ENCODE measurements at places on chromosomes 1 and 21.

DNA sequence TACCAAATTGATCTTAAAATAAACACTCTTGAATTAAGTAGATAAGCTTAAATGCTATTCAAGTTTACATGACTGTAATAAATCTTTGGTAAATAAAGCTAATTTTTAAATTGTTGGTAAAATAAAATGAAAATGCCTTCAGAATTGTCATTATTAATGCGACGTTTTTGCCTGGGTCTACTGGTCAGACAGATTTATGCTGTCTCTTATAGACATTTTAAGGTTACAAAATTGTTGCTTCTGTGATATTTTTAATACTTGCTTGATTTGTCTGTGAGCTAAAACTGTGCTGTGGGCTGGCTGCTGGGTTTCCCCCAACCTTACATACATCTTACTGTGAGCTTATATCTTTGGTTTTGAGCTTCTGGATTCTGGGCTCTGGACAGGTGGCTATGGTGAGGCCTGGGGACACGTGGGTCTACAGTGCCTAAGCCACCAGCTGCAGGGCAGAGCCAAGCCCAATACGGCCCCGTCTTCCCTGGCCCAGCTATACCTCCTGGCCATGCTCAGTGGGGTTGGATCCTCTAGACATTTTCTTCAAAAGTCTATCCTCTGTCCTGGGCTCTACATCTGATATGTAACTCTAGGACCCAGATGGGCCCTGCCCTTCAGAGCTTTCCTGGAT lies 81.4 kb downstream of the ETS2 start:
- H3K27ac ChIP-seq, result no peak overlapping the region
- peaks cover 10% of the 10 kb centered on the region for H3K27me3 ChIP-seq
- no peaks in the 10 kb centered on the region for H3K36me3 ChIP-seq
- H3K4me3 ChIP-seq, result no peak overlapping the region
- no peaks in the 10 kb centered on the region for H3K4me1 ChIP-seq

- peak within 1 kb of the TSS; percentile 88 for H3K4me3 ChIP-seq
- H3K27me3 ChIP-seq, result peaks cover 98% of the 10 kb centered on the region
- peaks cover 21% of the 10 kb centered on the region for H3K36me3 ChIP-seq
- H3K27ac ChIP-seq, result peak within 1 kb of the TSS; percentile 77
- DNase-seq, result no peak
- H3K4me1 ChIP-seq, result peaks cover 47% of the 10 kb centered on the region
Observed at GRCh38 chr1:50422946-50423669, at the start of gene DMRTA2. DMRTA2 (minus strand) TSS chr1:50423443; CDS start chr1:50421536, 1,907 bp downstream.

- H3K36me3 ChIP-seq, result no peaks in the 10 kb centered on the region
- H3K27me3 ChIP-seq, result no peaks in the 10 kb centered on the region
- no peak overlapping the region for H3K27ac ChIP-seq
- no peak for DNase-seq
- H3K4me3 ChIP-seq, result no peak overlapping the region
Observed at GRCh38 chr1:103146166-103146565, 37.8 kb upstream of the COL11A1 start.

- H3K27me3 ChIP-seq, result peaks cover 25% of the 10 kb centered on the region
- no peaks in the 10 kb centered on the region for H3K4me1 ChIP-seq
- H3K36me3 ChIP-seq, result no peaks in the 10 kb centered on the region
- H3K4me3 ChIP-seq, result no peak overlapping the region
- DNase-seq, result no peak
Observed at GRCh38 chr1:20105856-20106255, 13.5 kb downstream of the PLA2G2D start.

DNA sequence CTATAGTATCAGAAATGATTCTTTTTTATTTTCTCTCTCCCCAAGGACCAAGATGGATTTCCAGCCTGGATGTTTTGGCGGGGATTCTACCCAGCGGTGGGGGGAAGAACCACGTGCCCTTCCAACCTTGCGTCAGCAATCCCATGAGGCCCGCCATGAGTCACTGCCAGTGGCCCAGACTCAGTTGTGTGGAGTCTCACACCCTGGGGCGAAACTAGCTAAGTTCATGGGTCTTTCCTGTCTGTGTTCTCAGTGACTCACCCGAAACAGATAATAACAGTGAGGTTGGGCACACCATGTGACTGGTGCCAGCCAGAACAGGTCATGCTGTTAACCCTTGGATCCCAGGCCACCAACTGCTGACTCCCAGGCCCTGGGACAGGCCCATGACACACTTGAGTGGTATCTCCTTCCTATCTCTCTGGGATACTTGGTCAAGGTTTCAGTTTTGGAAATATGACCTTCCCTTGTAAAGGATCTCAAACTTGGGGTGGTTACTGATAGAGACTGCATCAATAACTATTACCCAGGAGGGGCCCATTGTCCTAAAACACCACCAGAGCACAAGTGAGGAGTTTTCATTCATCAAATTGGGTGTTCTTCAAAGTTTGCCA lies 98.0 kb upstream of the DUSP10 start:
- H3K36me3 ChIP-seq, result no peaks in the 10 kb centered on the region
- no peak overlapping the region for H3K4me3 ChIP-seq
- peak overlapping the region; percentile 58 for H3K27ac ChIP-seq
- peaks cover 7% of the 10 kb centered on the region for H3K27me3 ChIP-seq
- peaks cover 59% of the 10 kb centered on the region for H3K4me1 ChIP-seq
- peak; percentile 59 for DNase-seq

- H3K36me3 ChIP-seq, result no peaks in the 10 kb centered on the region
- H3K4me3 ChIP-seq, result no peak overlapping the region
- no peaks in the 10 kb centered on the region for H3K27me3 ChIP-seq
- no peak overlapping the region for H3K27ac ChIP-seq
- no peaks in the 10 kb centered on the region for H3K4me1 ChIP-seq
Observed at GRCh38 chr1:81387446-81387845, 413.3 kb upstream of the ADGRL2 start.

DNA sequence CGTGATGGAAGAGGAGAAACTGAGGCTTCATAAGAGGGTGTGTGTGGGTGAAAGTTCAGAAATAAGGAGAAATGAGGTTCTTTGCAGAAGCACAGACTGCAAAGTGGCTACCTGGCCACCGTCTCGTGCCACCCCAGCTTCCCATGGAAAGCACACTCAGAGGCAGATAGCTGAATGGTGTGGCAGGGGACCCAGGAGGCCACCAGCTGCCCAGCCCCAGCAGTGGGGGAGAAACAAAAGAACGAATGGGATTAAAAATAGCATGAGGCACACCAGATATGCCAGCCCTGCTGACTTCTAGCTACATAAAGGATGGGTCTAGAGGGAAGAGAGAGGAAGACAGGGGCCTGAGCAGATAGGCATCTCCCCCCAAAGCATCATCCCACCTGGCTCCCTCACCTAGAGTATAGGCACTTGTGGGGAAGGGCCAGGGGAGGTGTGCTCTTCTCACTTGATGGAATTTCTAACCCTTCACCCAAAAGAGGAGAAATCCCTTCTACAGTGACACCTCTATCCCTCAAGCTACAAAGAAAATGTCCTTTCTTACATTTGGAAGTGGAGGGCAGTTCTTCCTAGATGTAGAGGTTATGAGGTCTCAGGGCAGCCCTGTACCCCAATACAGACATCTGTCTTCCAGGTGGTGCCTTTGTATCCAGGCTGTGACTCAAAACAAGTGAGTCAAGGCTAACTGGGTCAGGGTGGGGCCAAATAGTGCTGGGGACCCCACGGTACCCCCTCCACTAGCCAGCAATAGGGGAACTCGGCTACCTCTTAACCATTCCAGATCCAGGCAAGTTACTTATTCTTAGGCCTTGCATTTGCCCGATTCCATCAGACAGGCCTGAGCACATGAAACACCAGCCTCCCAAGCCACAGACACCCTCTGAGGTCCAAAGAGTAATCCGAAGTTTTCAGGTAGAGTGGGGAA lies 3.5 kb downstream of the HDGF start:
- DNase-seq, result no peak
- H3K4me3 ChIP-seq, result peak overlapping the region; percentile 94
- H3K36me3 ChIP-seq, result peaks cover 50% of the 10 kb centered on the region

GRCh38 chr1:161706482-161707347 lies at the start of gene FCRLA:
FCRLA (plus strand) TSS chr1:161707229; CDS start chr1:161707265, 36 bp downstream.
- peaks cover under 1% of the 10 kb centered on the region for H3K4me1 ChIP-seq
- no peak within 1 kb of the TSS for H3K4me3 ChIP-seq
- no peaks in the 10 kb centered on the region for H3K36me3 ChIP-seq
- DNase-seq, result no peak
- H3K27me3 ChIP-seq, result peaks cover 30% of the 10 kb centered on the region

DNA sequence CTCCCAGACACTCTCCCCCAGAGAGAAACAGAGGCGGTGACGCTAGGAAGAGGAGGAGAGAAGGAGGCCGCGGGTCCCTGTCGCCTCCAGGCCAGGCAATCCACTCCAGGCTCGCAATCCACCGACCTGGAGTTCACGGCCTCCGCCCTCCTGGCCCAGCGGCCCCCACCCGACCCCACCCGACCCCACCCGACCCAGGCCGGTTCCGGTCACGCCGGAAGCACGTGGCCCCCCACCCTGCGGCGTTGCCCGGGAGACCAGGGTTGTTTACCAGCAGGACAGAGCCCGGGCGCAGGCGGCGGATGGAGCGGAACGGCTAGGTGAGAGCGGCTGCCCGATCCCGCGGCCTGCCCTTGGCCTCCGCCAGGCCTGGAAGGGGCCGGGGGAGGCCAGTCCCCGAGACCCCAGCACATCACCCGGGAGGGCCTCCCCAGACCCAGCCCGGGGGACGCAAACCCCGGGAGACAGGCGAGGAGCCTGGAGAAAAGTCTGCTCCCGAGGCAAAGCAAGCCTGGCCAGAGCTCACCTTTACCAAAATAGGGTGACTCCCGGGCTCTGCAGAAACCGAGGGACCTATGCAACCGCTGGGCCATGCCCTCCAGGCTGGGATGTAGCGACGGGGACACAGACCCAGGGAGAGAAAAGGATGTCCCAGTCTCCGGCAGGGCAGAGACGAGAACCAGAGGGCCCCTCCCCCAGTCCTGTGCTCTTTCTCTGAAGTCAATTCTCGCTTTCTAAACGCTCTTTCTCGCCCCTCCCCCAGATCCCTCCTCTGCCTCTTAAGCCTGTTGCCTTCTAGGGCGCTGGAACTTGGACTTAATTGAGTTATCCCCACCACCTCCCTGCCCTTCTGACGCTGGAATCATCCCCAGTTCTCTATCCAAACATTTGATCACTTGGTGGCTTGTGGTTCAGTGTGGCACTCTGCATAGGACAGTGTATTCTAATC lies at the start of the genes PLA2G2C and UBXN10:
PLA2G2C (minus strand) TSS at position 685 of the 949 bp plus-strand sequence. CDS start 9,155 bp downstream, outside the sequence.
UBXN10 (plus strand) TSS at position 263 of the 949 bp plus-strand sequence. CDS start 4,466 bp downstream, outside the sequence.
- peak within 1 kb of the TSS; percentile 82 for H3K27ac ChIP-seq
- peaks cover 2% of the 10 kb centered on the region for H3K36me3 ChIP-seq
- H3K4me3 ChIP-seq, result peak within 1 kb of the TSS; percentile 72

DNA sequence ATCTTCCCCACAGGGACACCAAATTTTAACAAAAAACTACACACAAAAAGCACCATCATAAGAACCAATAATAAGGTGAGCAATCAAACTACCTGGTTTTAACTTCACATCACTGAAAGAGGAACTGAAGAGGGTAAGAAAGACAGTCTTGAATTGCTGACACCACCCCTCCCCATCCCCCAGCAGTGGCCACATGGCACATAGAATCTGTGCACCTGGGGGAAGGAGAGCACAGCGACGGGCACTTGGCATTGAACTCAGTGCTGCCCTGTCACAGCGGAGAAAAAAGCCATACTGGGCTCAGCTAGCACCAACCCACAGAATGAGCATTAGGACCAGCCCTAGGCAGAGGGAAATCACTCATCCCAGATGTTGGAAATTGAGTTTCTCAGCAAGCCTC lies 640.0 kb upstream of the ADGRL2 start:
- H3K4me3 ChIP-seq, result no peak overlapping the region
- H3K27me3 ChIP-seq, result no peaks in the 10 kb centered on the region
- H3K27ac ChIP-seq, result no peak overlapping the region
- DNase-seq, result no peak
- H3K36me3 ChIP-seq, result no peaks in the 10 kb centered on the region
- H3K4me1 ChIP-seq, result no peaks in the 10 kb centered on the region

DNA sequence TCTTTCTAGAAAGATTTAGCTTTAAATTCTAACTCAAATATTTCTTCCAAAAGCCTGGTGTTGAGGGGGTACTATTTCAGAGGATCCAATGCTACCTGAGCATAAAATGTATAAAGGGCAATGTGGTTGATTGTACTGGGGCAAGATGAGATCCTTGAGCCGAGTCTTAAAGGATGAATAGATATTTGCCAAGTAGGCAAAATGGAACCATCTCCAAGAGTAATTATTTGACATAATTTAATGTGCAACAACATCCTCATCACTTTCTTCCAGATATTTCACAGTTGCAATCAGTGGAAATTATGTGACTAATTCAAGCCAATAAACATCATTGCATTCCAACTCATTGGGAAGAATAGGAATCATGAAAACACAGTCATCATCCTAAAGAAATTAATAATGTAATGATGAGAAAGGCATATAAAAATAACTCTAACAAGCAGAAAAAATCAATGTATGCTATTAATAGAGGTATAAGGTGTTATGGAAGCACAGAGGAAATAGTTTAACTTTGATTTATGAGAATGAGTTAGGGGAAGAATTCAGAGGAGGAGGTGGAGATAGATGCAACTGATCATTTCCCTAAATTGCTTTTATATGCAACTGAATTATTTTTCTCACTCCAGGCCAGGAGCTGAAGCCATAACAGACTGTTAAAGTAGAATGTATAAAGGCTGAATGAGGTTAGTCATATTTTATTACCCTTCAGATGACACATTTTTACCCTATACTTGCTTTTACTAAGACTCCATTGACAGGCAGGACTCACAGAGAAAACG lies 30.0 kb upstream of the RGS4 start:
- no peaks in the 10 kb centered on the region for H3K27me3 ChIP-seq
- H3K4me1 ChIP-seq, result no peaks in the 10 kb centered on the region
- H3K27ac ChIP-seq, result no peak overlapping the region

- H3K4me3 ChIP-seq, result no peak overlapping the region
- peaks cover 48% of the 10 kb centered on the region for H3K27me3 ChIP-seq
- no peak for DNase-seq
- H3K27ac ChIP-seq, result no peak overlapping the region
- H3K36me3 ChIP-seq, result no peaks in the 10 kb centered on the region
Observed at GRCh38 chr1:22315315-22316078, 136.2 kb upstream of the ZBTB40 start.

DNA sequence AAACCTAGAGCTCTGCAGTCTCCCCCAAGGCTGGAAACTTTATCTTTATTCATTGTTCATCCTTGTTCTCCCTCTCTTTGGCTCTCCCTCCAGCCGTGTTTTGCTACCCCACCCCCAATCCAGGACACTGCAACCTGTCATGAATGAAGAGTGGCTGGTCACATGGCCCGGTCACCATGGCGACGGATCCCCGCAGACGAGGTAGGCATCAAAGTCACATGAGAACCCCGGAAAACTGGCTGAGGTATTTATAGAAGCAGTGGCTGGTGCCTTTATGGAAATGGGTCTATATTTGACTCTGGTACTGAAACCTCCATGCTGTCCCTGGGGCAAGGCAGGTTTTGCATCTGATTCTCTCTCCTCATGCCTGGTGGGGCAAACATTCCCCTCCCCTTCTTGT lies 13.4 kb upstream of the SLC6A17 start:
- H3K4me3 ChIP-seq, result no peak overlapping the region
- H3K4me1 ChIP-seq, result peaks cover 13% of the 10 kb centered on the region
- peaks cover 56% of the 10 kb centered on the region for H3K27me3 ChIP-seq
- H3K27ac ChIP-seq, result no peak overlapping the region
- H3K36me3 ChIP-seq, result no peaks in the 10 kb centered on the region
- DNase-seq, result peak; percentile 72

GRCh38 chr1:1630965-1631781 lies 800 bp upstream of the MMP23B start:
- peak; percentile 42 for DNase-seq
- peak overlapping the region; percentile 45 for H3K4me3 ChIP-seq
- H3K4me1 ChIP-seq, result peaks cover 8% of the 10 kb centered on the region
- peaks cover 23% of the 10 kb centered on the region for H3K27me3 ChIP-seq
- no peak overlapping the region for H3K27ac ChIP-seq

GRCh38 chr1:88890131-88890530 lies 1.2 kb downstream of the GTF2B start:
- H3K4me1 ChIP-seq, result peaks cover 41% of the 10 kb centered on the region
- H3K27ac ChIP-seq, result peak overlapping the region; percentile 98
- H3K4me3 ChIP-seq, result peak overlapping the region; percentile 95
- no peaks in the 10 kb centered on the region for H3K27me3 ChIP-seq
- no peak for DNase-seq
